ENCODE measurements at places on chromosomes 4 and X.

DNA sequence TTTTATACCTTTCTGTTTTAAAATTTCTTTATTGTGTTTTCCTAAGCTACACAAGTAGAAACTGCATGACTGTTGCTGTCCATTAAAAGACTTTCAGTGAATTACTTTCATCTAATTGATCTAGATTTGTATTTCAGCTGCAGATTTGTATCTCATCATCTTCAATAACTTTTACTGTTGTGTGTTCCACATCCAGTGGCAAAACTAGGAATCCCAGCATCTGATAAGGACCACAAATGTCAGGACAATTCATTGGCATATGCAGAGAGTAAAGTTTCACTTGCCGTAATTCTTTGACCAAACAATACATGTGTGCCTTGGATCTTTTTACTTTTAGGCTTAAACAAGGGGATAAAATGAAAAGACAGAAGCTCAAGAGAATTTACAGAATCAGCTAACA is 112.6 kb downstream of the FBXO8 start:
- no peak for DNase-seq

DNA sequence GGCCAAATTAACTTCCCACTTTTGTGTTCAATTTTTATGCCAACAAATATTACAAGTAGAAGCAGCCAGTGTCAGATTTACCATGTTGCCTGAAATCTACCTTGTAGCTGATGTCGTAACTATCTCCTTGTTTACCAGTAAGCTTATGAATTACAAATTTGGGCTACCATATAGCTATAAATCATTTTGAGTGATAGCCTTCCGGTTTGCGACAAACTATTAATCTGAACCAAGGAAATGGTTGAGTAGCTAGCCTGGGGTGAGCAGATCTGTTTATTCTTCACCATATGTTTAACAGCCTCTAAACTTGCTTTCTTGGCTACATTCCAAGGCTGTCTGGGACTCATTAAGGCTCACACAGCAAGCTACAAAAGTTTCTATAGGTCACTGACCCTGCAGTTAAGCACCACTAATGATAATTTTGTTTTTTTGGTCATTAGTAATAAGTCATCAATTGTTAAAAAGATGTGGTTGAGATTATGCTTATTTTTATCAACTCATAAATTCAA is 218.7 kb upstream of the SPOCK3 start:
- DNase-seq = no peak

- no peak for DNase-seq
Measured at GRCh38 chr4:136121426-136121825, 1410.9 kb downstream of the PCDH18 start.

GRCh38 chrX:69028761-69029120 is 136.5 kb downstream of the PJA1 start:
- DNase-seq = no peak

GRCh38 chrX:136856050-136856449 is 24.5 kb downstream of the RBMX start:
- DNase-seq = no peak

- no peak for DNase-seq
Measured at GRCh38 chr4:63742882-63743281, 666.4 kb downstream of the TECRL start.

GRCh38 chr4:7531640-7531994 is 96.9 kb upstream of the PSAPL1 start:
- DNase-seq = no peak

DNA sequence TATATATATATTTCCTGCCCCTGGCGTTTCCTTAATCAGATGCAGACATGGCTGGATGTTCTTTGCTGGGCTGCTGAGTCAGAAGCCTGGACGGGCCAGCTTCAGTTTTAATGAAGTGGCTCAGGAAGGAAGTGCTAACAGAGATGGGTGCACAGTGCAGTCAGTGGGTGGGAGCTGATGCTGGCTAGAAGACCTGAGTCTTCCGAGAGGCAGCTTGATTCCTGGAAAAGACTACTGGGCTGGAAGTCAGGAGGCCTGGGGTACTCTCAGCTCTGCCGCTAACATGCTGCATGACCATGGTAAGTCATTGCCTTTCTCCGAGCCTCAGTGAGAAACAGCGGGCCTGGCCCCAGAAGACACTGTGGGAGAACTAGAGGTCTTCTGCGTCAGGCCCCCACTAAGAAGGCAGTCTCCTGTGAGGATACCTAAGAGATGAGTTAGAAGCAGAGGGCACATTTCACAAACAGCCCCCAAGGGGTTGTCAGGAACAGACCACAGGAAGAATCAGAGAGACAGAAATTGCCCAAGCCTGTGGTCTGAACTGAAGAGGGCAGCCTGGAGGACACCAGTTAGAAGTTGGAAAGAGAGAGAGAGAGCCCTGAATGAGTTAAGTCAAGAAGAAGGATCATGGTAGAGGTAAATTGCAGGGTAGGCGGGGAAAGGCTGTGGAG is 8.3 kb upstream of the CD40LG start:
- peak; percentile 10 for DNase-seq

DNA sequence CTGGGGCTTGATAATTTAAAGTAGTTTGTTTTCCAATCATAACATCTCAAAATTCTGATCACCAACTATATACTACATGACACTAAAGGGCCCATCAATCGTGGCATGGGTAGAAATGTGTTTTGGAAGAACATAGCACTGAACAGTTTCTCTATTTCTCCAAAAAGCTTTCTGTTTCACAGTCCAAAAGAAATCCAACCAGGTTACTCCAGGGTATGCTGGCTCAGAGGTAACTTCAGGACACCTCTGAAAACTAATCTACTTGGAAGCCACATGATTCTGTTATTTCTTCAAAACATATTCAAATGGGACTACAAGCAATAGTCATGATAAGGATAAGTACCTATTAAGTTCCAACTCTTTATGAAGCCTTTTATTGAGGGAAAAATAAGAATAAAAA is 8.3 kb downstream of the PHKA1 start:
- no peak for DNase-seq

DNA sequence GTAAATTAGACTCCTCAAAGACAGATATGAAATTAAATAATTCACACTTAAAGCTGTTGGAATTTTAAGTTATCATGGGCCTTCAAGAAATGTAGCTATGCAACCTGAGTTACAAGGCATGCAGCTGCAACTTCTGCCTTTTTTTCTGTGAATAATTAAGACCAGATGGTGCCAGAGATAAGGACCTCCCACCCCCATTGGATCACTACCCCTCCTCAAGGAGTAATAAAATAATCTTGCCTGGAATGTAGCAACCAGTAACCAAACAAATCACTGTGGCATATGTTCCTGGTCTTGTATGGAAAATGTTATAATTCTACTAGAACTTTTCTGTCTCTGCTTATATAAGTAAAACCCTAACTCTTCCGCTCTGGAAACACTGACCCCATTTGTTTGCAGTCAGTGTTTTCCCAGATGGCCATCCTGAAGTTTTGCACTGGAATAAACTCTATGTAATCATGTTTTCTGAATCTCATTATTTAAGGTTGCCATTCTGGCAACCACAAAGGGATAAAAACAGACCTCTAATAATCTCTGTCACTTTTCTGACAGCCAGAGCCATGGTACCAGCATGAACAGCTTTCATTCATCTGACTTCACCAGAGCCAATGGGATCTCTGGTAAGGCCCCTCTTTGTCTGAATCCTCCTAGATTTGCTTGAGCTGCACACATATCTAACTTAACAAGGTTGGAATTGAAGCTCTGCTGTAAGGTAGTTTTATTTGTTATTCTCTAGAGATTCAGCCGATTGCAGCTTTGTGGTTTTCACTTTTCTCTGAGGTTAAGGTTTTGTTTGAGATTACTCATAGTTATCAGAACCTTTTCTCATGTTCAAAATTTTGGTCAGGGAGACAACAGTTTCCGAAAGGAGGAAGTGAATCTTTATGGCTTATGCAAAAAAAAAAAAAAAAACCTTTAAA is 274.6 kb downstream of the NAF1 start:
- peak; percentile 12 for DNase-seq

DNA sequence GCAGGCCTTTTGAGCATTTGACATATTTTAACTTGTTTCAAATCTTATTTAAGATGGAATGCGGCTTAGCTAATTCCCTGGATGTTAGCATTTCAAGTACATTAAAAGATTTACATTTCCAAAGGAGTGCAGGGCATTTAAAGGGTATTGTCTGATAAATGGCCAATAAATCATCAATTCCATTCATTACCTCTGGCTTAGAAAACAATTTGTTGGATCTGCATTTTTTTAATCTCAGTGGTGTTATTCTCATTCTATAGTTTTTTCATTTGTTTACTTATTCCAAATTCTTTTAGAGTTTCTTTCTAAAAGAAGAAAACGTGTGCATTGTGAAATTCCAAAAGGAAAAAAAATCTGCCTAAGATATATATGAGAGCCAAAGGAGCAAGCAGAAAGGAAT is 1.3 kb upstream of the NLRP2B start:
- DNase-seq = no peak

DNA sequence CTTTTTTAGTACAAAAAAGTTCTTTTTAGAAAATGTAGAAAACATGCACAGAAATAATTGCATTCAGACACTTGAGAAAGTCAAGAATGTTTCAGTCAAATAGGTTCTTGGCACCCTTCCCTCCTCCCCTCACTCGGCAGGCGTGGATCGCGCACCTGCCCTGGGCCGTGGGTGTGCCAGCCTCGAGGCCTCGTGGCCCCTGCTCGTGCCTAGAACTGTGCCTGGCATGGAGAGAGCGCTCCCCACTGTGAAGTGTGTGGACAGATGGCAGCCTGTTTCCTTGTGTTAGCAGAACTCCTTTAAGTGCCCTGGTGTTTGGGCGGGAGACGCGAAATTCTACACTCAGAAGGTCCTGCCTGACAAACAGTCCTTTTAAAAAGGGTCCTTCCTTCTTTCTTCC is 14.7 kb downstream of the RGS12 start:
- no peak for DNase-seq

DNA sequence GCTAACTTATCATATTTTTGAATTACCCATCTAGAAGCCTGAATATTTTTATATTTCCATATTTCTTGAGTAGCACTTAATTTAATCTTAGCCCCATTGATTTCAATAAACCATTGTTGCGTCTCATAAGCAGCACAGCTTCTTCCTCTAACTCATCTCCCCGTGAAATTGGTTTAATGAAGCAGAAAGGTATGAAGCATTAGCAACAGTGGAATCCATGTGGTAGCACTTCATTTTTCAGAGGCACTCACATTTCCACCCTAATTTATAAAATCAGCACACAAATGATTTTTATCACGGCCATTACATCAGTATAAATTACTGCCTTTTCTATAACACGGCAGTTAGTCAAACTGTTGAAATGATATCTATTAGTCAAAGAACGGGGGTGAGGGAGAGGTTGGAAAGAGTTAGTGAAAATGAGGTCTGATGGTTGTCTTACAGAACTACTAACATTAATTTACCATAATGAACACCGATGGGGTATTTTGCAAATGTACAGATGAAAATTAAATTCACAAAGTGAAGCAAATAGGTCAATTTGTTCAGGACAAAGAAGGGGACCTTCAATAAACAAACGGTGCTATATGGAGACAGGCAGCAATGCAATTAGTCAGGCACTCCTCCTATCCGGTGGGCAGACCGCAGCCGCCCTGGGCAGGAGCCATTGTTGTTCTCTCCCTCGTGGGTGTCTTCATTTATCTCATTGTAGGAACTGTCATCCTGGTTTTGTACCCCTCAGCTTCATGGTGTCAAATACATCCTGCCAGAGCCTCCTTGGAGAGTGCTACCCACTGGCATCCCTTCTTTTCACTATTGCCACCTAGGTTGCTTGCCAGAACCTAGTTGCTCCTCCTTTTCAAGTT is 205.7 kb downstream of the SOX3 start:
- no peak for DNase-seq

- DNase-seq = no peak
Measured at GRCh38 chrX:2903366-2903765, 25.8 kb downstream of the ARSD start.

DNA sequence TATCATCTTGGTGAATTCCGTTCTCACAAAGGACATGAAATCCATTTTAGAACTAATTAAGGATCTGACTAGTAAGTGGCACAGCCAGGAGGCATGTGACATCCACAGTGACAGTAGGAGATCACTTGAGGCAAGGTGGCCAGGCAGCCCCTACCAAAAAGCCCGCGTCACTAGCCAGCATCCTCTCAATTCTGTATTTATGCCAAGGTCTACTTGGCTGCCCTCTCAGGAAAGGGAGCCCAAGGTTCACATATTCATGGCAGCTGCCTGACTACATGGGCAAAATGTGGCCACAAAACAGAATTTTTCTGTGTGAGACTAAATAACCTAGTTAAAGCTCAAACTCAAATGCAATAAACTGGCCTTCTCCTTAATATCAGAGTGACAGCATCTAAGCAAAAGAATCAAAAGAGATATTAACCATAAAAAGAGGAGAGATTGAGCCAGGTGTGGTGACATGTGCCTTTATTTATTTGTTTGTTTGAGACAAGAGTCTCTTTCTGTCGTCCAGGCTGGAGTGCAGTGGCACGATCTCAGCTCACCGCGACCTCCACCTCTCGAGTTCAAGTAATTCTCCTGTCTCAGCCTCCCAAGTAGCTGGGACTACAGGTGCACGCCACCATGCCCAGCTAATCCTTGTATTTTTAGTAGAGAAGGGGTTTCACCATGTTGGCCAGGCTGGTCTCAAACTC is 51.5 kb downstream of the SLC9A7 start:
- DNase-seq = no peak

GRCh38 chr4:105808750-105809041 is 86.6 kb upstream of the NPNT start:
- peak; percentile 92 for DNase-seq
